ENCODE measurements at places on chromosomes 4 and X.

GRCh38 chrX:15820106-15821073, 30.1 kb downstream of the ZRSR2 start:
- DNase-seq, result no peak

DNA sequence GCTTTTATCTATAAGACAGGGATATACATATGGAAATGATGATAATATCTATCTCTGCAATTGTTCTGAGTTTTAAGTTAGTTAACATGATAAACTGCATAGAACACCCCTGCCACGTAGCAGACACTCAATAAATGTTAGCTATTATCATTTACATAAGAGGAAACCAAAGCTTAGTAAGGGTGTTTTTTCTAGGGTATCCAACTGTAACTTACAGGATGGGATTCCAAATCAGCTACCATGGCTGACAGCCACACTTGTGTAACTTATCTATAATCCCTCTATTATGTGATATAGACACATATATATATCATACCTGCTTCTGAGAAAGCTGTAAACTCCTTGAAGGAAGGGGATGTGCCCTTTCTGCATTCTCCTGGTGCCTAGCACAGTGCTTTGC, 1.1 kb upstream of the SPARCL1 start:
- no peak for DNase-seq

DNA sequence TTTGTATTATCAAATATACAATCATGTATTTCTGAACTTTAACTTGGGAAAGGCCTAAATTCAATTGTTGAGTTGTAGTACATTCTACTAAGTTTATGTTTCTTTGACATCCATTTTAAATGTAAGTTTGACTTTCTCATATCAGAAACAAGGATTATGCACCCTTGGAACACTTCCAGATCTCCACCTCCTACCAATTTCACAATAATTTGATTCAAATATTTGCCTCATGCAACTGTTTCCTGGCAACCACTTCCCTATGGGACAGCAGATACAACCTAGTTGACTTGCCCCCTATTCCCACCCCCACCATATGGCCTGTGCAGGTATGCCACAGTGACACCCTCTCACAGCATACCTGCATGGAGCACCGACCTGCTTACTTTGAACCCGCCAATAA, 506.4 kb upstream of the PABPC4L start:
- no peak for DNase-seq

- DNase-seq, result no peak
Measured at GRCh38 chr4:122475233-122475632, 18.7 kb upstream of the IL2 start.

GRCh38 chr4:12644261-12644660, 839.9 kb downstream of the RAB28 start:
- no peak for DNase-seq

DNA sequence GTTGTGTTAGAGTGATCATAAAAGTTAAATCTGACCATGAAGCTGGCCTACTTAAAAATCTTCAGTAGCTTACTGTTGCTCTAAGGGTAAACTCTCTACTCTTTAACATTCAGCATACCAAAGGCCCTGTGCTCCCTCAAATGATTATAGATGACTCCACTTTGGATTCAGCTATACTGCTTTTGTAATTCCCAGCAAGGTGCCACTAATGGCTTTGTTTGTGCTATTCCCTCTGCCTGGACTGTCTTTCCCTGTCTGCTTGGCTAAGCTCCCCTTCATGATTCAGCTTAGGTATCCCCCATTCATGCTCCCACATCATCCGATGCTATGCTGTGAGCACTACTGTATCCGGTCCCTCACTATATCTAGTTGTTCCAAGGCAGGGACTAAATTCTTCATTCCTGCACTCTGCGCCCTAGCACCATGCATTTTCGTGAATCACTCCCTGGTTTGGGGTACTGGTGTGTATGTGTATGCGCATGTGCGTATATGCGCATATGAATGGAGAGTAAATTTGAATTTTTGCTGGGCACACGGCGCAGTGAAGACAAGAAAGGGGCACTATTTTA, 453 bp upstream of the PBDC1 start:
- DNase-seq, result no peak

DNA sequence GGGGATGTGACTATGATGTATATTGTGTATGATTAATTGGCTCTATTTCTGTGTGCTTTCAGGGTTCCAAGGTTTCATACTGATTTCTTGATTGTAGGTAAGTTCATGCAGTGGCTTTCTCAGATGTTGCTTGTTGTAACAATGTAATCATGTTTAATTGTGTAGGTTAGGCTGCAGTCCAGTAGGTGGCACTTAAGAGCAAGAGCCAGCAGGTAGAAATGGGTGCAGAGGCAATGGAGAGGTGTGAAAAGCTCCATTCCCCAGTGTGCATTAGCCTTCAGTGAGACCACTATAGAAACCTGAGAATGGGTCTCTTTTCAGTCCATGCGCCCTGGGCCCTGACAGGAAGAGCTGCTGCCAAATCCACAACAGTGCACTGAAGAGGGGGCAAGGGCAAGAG, 28.2 kb downstream of the DCAF12L2 start:
- no peak for DNase-seq

- no peak for DNase-seq
Measured at GRCh38 chr4:6619466-6620255, 20.8 kb upstream of the MRFAP1 start.

DNA sequence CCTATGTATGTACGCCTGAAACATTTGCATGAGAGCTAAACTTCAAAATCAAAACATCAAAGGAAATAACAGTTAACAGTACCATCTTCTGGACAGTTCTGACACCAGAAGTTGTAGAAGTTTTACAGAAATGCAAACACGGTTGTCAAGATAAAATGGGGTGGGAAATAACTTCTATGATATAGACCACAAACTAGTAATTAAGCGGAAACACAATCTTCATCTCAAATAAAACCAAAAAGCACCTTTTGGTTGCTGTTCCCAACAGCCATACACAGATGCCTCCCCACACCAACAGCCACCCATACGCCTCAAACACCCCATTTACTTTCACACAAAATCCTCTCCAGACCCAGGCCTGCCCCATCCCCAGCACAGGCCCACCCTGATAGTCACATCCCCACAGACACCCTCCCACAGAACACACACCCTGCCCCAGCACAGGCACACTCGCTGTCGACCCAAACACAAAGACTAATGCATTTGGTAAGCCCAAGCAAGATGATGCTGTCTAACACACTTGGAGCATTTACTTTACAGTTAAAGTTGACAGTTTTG, 64.3 kb downstream of the TAPT1 start:
- no peak for DNase-seq

DNA sequence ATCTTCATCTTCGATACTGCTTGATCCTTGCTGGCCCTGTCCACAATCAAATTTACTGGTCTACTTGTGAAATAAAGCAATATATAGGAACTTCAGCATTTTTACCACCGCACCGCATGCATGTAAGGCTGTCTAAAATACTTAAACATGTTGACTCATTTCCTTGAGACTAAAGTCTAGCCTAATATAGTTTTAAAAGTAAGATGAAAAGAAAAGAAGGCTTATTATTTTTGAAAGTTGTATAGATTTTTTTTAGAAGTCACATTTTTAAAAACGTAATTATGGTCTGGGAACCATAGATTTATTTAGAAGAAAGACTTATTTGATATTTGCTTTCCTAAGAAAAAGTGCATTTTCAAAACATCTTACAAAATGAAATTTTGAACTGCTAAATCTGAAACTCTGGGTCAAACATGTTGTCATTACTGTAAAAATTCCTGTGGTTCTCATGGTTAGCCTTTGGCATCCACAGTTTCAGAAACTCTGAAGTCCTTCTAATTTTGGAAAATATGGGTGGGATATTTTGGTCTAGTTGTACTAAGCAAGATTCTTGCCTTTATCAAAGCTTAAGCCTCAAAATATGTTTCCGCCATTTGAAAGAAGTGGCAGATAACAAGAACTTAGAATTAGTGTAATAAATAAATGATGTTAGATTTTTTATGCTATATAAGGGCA, 423.5 kb upstream of the CTSO start:
- no peak for DNase-seq

All from NCI-H524 (cell line).